ENCODE measurements at places on chromosomes 4 and X.

GRCh38 chrX:70916754-70917153 is 8.2 kb upstream of the TEX11 start:
- no peak for DNase-seq

DNA sequence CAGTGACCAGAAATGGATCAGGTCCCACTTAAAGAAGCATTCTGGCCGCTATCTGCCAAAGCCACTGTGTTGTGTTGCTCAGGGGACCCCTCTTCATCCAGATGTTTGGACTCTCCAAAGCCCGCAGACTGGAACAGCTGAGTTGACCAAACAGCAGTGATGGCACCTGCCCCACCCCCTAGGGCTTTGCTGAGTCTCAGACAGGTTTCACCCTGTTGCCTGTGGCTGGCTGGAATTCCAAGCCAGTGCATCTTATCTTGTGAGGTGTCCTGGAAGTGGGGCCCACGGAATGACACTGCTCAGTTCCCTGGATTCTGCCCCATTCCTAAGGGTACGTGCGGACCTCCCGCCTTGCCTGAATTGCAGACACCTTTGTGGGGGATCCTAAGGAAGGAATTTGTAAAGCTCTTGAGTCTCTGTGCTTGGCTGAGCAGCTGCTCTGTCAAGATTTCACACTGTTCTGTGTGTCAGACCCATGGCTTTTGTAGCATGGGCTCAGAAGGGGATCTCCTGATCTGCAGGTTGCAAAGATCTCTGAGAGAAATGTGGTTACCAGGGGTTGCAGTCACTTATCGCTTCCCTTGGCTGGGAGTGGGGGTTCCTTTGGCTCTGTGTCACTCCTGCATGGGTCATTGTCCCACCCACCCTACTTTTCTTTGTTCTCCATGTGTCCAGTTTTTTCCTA is 1707.9 kb upstream of the PCDH10 start:
- DNase-seq = no peak

GRCh38 chr4:24980740-24981139 is 50.0 kb downstream of the LGI2 start:
- DNase-seq = no peak

- DNase-seq = no peak
Measured at GRCh38 chr4:178198691-178199090, 756.5 kb upstream of the AGA start.

DNA sequence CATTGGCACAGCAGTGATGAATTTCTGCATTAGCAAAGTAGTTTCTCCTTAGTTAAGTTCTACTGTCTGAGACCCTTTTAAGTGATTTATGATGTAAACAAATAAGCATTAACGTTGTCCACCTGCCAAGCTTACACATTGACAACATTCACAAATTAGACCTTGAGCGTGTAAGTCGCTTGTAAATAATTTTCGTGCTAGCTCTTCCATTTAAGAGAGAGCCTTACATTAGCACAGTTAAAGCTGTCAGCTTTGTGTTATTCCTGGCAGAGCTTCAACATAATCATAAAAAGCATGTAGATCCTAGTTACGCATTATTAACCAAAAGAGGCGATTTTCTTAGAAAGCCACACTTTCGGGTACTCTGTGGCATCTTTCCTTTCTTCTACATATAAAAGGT is 127.7 kb downstream of the DCTD start:
- DNase-seq = no peak

DNA sequence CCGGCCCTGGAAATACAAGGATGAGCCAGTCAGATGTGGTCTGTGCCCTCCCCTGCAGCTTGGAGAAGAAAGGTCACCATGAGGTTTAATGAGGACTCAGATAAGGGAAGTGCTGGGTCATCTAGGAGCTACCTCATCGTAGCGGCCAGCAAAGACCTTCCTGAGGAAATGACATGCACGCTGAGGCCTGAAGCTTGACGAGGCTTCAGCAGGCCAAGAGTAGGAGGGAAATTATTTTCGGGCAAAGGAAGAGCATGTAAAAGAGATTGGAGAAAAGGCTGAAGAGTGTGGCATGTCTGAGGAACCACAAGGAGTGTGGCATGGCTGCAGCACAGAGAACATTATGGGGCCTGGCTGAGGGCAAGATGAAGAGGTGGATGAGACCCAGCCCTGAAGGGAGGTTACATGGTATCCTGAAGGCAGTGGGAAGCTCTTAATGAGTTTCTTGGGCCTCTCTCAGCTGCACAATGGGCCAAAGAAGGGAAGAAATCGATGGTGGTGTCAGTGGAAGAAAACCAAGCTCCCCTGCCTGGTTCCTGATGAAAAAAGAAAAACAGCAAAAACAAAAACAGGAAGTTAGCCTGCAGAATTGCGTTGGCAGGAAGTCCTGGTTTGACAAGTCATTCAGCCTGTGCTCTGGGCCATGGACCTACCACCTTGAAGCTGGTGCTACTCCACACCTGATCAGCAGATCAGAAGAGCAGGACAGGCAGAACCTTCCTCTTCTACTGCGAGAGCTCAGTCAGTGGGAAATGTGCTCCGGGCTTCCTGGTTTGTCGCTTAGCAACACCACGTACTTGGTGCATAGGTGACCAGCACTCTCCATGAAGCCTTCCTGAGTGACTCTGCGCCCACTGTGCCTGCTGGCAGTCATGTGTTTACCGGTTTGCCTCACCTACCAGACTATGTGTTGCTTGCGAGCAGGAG is 134.5 kb upstream of the KLF3 start:
- DNase-seq = peak; percentile 94

All from NCI-H774 (cell line).